Spinal cord (tissue), 10 donors: ENCODE measurements at places on chromosomes 1 and 21. TPM values are rescaled to one million over a fixed set of nuclear protein-coding genes. Genes with fewer than 3 reads are reported as not detected.

The GRHL3 gene
- 2.9 TPM for polyA plus RNA-seq

The GPR37L1 gene
- polyA plus RNA-seq = 9.7 TPM

The ALPL gene
- 30.6 TPM for polyA plus RNA-seq

The CELA3A gene
- not detected for polyA plus RNA-seq

The FAM3B gene
- polyA plus RNA-seq = 0.24 TPM

The RUNX3 gene
- 0.42 TPM for polyA plus RNA-seq

The CREG1 gene
- polyA plus RNA-seq = 69.7 TPM

The NECTIN4 gene
- not detected for polyA plus RNA-seq

The HMCN1 gene
- polyA plus RNA-seq = 17.0 TPM

The AMY1A gene
- not detected for polyA plus RNA-seq

The DEPDC1 gene
- polyA plus RNA-seq = 4.2 TPM

The BMP8B gene
- polyA plus RNA-seq = 19.4 TPM

The AXDND1 gene
- polyA plus RNA-seq = 0.59 TPM

The KRTAP12-3 gene
- not detected for polyA plus RNA-seq

The DENND2D gene
- 1.9 TPM for polyA plus RNA-seq

The CRABP2 gene
- polyA plus RNA-seq = 139 TPM

The LRRC53 gene
- polyA plus RNA-seq = 0.05 TPM

The CSMD2 gene
- polyA plus RNA-seq = 26.4 TPM

The SPRR1B gene
- not detected for polyA plus RNA-seq

The ANGPTL3 gene
- polyA plus RNA-seq = not detected

The WLS gene
- polyA plus RNA-seq = 124 TPM

The MATN1 gene
- polyA plus RNA-seq = 1.4 TPM

The KRTAP21-3 gene
- polyA plus RNA-seq = not detected

The PTPRU gene
- polyA plus RNA-seq = 52.0 TPM

The OLFML2B gene
- polyA plus RNA-seq = 33.1 TPM

The KLHL17 gene
- polyA plus RNA-seq = 27.4 TPM

The RBM11 gene
- polyA plus RNA-seq = 8.7 TPM

The F13B gene
- polyA plus RNA-seq = not detected

The VWA1 gene
- polyA plus RNA-seq = 53.0 TPM

The ADAMTSL4 gene
- 19.1 TPM for polyA plus RNA-seq

The CCDC24 gene
- 18.2 TPM for polyA plus RNA-seq

The C8A gene
- polyA plus RNA-seq = not detected

The CR1L gene
- polyA plus RNA-seq = 0.95 TPM

The NUP210L gene
- 0.48 TPM for polyA plus RNA-seq

The PADI4 gene
- polyA plus RNA-seq = not detected

The NLRP3 gene
- polyA plus RNA-seq = 1.9 TPM

The HP1BP3 gene
- polyA plus RNA-seq = 302 TPM

The CHI3L2 gene
- polyA plus RNA-seq = 0.47 TPM

The SPRR5 gene
- not detected for polyA plus RNA-seq

The PLA2G4A gene
- 5.2 TPM for polyA plus RNA-seq

The CNR2 gene
- 0.08 TPM for polyA plus RNA-seq

The TMPRSS3 gene
- polyA plus RNA-seq = 0.08 TPM

The EPHA10 gene
- polyA plus RNA-seq = 21.9 TPM

The SLFNL1 gene
- 0.49 TPM for polyA plus RNA-seq

The SPRR2E gene
- not detected for polyA plus RNA-seq

The HCN3 gene
- polyA plus RNA-seq = 36.0 TPM

The PDPN gene
- polyA plus RNA-seq = 46.9 TPM

The CA6 gene
- polyA plus RNA-seq = 0.30 TPM
